Stimulated activated CD8-positive, alpha-beta memory T cell treated with anti-CD3 and anti-CD28 coated beads, Interleukin-15, amount 100 ng/mL, for 24 hours (primary cell): ENCODE measurements at places on chromosomes 12 and 14.
A peak's percentile ranks its signal among the peaks of the same experiment; 100 is the strongest.

DNA sequence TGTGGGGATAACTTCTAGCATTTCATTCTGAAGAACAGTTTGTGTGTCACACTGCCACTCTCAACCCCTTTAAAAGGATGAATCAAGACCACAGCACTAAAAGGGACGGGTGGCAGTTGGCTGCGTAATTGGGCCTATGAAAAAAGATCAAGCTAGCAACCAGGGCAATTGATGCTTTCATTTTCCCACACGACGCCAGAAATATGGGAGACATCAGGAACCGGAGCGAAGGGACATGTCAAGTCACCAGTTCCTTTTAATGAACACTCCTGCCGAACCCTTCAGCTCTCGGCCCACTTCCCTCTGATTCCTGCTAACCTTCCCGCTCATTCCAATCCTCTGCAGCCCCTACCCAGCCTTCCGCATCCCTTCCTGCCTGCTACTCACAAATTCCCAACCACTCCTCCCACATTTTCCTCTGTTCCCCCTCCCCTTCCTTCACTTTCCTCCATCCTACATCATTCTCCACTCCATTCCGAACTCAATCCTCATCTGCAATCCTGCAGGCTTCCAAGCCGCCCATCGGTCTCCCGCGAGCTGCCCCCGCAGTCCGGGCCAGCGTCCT, 753 bp downstream of the CSRNP2 start:
- peak; percentile 2 for DNase-seq

GRCh38 chr12:53735-54730, 12.5 kb upstream of the IQSEC3 start:
- no peak for DNase-seq

- DNase-seq: no peak
Measured at GRCh38 chr14:27553790-27554189, 956.0 kb upstream of the NOVA1 start.

DNA sequence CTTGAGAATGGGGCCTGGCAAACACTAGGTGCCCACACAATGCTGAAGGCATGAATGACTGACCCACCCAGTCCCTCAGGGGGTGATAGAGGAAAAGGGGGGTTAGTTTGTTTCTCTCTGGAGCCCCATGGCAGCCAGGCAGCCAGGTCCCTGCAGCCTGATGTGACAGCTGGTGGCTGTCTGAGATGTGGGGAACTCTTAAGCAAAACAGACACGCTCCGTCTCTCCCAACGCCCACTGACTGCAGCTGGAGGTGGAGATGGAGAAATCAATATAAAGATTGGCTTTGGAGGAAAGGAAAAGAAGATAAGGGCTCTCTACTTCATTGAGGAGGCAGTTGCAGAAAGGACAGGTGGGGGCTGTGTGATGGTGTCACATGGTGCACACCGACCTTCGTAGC, 240.8 kb upstream of the LHX5 start:
- no peak for DNase-seq

DNA sequence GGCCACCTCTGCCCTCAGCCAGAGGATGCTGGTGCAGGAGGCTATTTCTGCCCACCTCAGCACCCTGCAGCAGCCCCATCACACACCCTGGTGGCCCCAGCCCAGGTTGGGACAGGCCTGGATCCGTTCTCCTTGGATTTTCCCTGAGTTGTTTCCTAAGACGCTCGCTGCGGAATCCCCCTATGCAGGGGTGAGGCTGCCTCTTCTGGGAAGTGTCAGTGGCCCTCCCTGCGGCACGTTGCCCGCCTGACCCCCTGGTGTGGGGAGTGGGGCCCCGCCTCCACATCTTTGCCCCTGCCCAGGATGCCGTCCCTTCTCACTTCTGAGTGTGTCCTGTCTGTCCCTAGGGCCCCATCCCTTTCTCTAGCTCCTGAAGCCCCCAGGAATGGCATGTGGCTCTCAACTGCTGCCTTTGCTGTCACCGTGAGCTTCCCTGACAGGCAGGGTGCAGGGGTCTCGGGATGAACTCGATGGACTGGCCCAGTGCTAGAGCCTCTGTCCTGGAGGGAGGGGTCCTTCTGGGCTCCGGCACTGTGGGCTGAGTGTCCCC, 594 bp upstream of the EXOC3L4 start:
- DNase-seq: no peak

- DNase-seq: no peak
Measured at GRCh38 chr14:77097006-77097699, 905 bp upstream of the CIPC start.

DNA sequence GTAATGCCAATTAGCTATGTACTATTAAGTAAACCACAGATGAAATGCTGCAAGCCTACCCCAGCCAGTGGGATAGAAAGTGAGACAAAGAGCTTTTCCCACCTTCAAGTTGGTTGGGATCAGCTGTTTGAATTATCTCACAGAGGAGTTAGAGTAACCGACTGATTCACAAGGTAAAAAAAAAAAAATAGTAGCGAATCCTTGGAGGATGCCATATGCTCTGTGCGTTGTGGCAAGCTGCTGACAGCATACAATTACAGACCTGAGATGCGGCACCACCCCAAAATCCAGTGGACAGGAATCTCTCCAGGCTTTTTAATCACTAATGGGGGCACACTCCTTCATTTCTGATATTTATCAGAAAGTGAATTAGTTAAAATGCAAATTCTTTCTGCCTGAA, 157.0 kb upstream of the RMST start:
- no peak for DNase-seq

DNA sequence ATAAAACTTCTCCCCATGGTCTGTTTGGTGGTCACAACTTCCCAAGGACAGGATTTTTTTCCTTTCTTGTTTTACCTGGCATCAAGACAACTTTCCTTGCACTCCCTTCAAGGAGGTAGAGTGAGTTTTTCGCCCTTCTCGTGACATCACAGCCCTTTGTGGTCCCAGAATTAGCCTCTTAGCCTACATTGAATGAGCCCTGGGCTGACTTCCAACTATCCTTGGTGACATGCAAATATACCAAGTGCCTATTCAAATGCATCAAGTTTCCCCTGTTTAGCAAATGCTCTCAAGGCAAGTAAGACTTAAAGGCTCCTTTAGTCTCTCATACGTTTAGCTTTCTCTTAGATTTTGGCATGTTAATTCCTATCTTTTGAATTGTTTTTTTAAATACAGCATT, 36.6 kb downstream of the TC2N start:
- DNase-seq: no peak

- no peak for DNase-seq
Measured at GRCh38 chr12:124612410-124612680, 44.9 kb upstream of the NCOR2 start.

DNA sequence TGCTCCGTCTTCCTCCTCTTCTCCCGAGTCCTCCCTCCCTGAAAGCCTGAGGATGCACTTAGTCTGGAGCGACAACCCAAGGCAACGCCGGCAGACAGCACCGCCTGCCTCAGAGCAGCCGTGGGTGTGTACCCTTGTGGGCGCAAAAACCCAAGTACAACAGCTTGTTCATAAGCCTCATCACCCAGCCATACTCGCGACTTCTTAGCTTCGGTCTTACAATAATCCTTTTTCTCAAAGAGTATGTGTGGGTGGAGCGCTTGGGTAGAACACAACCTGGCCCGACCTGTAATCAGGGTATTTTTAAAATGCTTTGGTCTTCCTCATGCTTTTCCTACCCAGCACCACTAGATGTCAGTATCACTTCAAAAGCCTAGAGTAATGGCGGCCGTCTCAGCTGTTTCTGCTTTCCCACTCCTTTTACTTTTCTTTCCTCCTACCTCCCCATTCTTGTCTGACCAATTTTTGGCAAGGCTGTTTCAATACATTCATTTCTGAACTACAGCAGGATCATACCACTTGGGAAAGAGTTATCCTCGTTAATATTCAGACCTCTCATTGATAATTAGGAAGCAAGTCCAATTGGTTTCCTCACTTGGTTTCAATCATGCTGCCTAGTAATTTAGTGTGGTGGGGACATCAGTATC, 198.9 kb downstream of the EPS8 start:
- DNase-seq: no peak

GRCh38 chr14:61602733-61603077, 92.6 kb upstream of the HIF1A start:
- no peak for DNase-seq

DNA sequence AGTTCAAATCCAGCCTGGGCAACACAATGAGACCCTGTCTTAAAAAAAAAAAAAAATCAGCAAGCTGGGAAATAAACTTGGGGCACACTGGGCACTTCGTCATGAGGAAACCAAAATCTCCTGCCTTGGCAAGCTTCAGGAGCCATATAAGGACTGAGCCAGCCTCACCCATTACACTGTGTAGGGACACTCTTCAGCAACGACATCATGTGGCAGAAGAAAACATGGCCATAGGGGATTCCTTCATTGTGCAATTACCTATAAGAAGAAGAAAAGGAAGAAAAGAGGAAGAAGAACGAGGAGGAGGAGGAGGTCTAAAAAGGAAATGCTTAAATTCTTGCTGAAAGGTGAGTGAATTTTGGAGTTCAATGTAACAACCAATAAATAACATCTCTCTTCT, 26.1 kb upstream of the IFNG start:
- DNase-seq: no peak

DNA sequence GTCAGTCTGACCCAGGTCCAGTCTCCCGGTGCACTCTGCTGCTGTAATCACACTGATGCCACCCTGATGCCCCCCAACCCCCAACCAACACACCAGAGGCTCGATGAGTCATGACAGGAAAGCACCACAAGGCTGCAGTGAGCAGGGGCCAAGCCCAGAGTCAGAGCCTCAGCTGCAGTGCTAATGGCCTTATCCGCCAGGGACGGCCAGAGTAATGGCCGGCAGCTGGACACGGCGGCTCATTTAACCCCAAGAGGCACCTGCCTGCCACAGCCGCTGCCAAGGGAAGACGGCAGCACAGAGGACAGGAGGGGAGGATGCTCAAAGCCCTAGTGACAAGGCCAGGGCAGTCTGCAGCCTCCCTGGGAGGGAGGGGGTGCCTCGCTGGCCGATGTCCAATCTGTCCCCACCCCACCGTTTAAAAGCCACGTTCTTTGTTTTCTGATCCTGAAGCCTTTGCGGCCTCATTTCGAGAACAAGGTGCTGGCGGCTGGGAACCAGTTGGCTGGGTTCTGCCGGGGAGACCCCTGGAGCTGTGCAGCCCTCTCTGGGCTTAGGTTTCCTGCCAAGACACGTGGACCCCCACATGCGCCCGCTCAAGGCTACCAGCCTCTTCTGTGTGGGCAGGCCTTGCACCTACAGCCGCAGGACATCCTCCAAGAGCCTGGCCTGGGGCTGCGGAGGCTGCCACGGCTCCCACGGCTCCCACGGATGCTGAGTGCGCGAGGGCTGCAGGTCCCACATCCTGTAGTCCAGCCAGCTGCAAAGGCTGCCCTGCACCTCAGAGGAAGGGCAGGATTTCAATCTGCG, 13.1 kb downstream of the CCDC85C start:
- no peak for DNase-seq

GRCh38 chr14:32009976-32010581, 67.0 kb upstream of the ARHGAP5 start:
- DNase-seq: no peak

GRCh38 chr12:22729431-22729956, 104.5 kb downstream of the ETNK1 start:
- no peak for DNase-seq

DNA sequence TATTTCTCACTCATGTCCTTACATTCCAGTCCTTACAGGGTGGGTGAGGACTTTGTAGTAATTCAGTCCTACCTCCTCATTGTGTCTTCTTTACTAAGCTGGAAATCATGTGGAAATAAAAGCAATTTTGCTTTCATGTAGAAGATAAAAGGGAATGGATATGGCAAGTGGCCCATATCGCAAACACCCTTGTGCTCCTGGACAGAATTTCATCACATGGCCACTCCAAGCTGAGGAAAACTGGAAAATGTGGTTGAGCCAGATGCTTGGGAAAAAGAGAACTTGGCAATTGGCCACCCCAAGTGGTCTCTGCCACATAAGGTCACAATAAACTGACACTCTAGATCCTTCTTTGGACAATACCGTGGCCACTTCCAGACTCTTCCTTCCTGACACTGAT, 64.2 kb upstream of the IFNG-AS1 start:
- no peak for DNase-seq

GRCh38 chr14:35295845-35296161, 3.6 kb downstream of the PSMA6 start:
- DNase-seq: no peak

DNA sequence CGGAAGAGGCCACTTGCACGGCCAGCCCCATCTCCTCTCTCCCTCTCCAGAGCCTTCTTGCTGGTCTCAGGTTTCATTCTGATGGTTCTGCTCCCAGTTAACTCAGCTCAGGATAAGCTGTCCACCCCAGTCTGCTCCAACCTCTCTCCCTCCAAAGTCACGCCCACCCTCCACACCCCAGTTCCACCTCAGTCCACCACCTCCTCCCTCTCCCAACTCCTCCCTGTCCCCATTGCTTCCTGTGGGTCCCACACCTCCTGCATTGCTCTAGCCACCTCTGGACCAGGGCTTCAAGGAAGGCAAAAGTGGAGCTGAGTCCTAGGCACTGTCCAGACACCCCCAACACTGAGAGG, 13.1 kb downstream of the KRT71 start:
- DNase-seq: no peak

DNA sequence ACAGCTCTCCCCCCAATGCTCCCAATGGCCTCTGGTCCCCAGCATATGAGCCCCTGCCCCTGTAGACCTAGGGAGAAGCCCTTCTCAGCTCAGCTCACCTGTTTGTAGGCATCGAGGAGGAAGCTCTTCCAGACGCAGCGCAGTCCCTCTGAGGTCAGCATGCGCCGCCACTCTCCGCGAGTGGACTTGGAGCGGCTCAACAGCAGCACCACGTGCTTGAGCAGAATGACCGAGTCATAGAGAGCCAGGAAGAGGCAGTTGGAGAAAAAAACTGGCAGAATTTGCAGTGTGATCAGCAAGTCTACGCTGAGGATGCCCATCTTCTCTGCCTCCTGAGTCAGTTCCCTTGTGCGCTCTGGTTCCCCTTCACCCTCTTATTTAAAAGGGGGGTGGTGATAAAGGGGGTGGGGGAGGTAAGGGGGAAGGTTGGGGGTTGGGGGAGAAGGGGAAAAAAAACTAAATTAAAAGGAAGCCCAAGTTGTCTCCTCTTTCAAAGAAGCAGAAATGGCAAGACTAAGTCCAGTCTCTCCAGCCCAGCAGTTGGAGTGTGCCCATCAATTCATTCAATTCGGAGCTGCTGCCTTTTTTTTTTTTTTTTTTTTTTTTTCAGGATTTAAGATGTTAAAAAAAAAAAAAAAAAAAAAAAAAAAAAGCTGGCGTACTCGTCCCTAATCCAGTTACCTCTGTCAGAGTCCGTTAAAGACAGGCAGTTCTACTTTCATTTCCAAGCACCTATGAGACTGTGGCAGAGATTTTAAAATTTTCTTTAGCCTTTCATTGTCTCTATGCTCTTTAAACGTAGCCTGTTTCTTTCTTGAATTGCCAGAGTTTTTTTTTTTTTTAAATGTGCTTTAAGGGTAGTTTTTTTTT, at the start of gene DIO2:
Gene DIO2, minus strand, starts transcription at position 352 of the 870 bp plus-strand sequence. Its CDS starts 32 bp downstream, at position 320.
- no peak for DNase-seq

DNA sequence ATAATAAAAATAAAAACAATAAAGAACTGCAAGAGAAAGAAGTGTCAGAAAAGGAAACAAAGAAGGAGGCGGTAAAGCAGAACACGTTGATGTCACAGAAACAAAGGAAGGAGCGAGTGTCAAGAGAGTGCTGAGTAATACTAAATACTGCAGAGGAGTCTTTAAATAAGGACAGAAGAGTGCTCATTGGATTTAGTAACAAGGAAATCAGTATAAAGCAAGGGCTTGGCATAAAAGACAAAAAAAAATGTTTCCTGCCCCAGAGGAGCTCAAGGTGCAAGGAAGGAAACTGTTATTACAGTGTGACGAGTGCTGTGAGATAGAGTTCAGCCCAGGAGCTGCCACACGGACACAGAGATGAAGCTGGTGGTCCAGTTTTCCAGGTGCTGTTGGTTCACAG, 8.4 kb upstream of the TUBA1A start:
- no peak for DNase-seq
